SJSA1 (cell line): ENCODE measurements at places on chromosomes 3 and 15. TPM values are rescaled to one million over a fixed set of nuclear protein-coding genes. Genes with fewer than 3 reads are reported as not detected.

The SLC15A2 gene
- total RNA-seq, result not detected in 2 replicates

The MAGEL2 gene
- not detected in 2 replicates for total RNA-seq

GRCh38 chr3:36444909-36445308 is 64.6 kb downstream of the STAC start:
- no peak for DNase-seq

The LRRC34 gene
- total RNA-seq, result not detected in 2 replicates

The GOLGA6D gene
- not detected in 2 replicates for total RNA-seq

- DNase-seq, result no peak
Measured at GRCh38 chr3:150850191-150850590, 55.0 kb downstream of the MINDY4B start.

DNA sequence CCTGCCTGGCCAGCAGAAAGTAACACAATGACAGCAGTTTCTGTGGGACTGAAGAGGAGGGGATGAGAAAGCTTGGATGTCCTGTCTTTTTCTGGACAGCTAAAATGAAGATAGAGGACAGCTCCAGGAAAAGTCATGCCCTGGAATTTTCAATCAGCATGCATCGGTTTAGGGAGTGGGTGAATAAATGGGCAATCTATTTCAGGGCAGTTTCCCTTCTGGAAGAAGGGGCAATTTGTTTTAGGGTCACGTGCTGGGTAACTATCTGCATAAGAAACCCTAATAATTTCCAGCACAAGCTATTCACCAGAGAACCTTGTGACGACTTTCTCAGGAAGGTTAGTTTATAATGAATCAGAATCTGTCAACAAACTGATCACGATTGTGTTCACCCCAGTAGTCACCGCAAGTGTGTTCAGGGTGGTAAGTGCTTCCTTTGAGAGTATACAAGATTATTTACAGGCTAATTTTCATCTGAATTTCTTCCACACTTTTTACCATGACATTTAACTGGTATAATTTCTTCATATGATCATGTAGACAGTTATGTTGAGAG is 318.0 kb upstream of the GBE1 start:
- no peak for DNase-seq

DNA sequence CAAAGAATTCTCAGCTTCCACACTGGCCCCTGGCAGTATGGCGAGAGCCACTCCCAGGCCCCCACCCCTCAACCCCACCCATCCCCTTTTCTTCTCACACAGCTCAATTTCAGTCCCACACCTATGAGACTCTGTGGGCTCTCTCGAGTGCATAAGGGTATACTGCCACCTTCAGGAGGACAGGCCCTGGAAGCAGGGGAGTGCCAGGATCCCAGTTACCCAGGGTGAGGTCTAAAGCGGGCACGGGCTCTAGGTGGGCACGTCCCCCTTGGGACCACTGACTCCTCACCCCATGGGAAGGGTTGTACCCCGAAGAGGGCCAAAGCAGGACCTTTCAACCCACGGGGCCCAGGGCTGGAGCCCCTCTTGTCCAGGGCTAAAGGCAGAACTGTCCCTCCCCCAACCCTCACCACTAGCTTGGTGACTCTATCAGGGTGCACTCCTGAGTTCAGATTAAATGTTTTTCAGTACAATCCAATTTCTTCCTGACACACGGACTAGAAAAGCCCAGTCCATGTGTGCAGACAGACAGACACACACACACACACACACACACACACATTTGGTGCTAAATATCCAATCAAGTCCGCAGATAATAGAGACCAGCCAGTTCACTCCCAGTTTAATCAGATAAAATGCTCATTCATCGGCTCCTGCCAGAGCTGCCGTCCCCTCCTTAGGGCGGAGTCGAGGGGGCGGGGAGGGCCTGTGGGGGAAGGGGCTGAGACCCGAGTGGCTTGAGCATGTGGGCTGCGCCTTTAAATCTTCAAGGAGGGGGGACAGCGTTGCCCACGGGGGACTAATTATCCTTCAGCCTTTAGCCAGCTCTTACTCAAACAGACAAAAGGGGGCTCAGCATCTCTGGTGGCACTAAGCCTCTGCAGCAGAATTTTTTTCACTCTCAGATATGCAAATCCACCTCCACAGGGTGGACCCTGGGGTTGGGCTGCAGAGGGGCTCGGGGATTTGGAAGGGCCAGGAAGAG is 59.3 kb downstream of the CYP11A1 start:
- peak; percentile 33 for DNase-seq

- no peak for DNase-seq
Measured at GRCh38 chr3:56370991-56371775, 97.1 kb downstream of the ERC2 start.

GRCh38 chr15:44069489-44069888 is 125.6 kb downstream of the FRMD5 start:
- DNase-seq, result no peak

The SNX33 gene
- 4.8 and 6.1 TPM in 2 replicates for total RNA-seq

DNA sequence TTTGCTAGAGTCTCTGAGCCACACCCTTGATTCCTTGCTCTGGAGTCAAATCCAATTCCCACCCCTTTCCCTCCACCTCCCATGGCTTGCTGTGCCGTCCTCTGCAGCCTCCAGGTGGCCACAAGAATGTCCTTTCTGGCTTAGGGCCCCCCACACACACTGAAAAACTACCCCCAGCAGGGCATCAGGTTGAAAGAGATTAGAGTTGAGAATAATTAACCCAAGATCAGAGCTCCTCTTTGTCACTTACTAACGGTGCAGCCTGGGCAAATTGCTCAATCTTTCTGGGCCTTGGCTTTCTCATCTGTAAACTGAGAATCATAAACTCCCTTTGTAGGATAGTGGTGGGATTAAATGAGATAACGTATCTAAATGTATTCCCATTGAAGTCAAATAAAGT is 78.5 kb downstream of the MRPL46 start:
- DNase-seq, result no peak

DNA sequence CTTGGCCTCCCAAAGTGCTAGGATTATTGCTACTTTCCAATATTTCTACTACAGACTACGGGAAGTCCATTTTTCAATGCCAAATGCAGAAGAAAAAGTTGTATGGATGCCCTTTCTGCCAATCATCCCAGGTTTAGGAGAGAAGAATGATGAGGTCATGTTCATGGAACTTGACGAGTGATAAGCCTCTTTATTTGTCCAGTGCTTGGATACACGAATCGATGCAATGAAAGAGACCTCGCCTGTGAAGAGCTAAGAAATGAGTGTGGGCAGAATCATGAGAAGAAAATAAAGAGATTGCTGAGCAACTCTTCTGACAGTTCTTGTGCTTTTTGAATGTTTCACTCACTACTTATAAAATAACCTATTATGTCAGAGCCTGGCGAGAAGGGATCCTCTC is 996 bp upstream of the SLC28A1 start:
- DNase-seq, result no peak

DNA sequence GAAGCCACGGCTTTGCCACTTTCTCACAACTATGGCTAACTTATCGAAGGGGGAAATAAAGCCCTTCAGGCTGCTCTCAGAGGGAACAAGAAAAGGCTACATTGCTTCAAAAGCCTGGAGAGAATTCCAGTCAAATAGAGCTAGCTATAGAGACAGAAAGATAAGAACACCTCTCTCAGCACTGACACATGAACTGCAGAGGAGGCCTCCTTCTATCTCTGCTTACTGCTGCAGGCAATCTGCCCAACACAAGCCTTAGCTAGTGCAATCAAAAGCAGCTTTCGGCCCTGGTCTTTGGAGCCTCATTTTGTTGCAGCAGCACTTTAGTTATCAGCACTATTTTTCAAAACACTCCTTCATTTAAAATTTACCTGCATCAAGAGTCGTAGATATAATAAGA is 118.4 kb upstream of the ROBO1 start:
- DNase-seq, result no peak

DNA sequence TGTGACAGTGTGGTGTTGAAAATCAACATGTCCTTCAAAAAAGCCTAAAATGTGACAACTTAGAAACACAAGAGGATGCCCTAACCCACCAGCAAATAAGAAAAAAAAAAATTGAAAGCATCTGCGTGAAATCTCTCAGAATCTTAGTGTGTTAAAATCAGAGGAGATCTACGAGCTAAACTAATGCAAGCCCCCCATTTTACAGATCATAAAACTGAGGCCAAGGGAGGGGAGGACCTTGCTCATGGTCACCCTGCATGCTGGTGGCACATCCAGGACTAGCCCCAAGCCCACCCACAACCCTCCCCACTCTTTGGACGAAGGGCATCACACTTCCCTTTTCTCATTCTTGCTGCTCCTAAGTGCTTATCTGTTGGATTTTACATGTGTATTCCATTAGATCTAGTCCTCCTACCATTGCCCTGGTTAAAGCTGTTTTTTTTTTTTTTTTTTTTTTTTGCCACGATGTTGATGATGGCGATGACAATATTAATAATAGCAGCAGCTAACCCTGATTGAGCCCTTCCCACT is 29.1 kb upstream of the NOX5 start:
- no peak for DNase-seq

The FBXL22 gene
- total RNA-seq, result 0.18 and 2.1 TPM in 2 replicates

The PCYT1A gene
- 63.7 and 84.6 TPM in 2 replicates for total RNA-seq

- DNase-seq, result no peak
Measured at GRCh38 chr3:152260026-152260425, 8.7 kb upstream of the MBNL1 start.

DNA sequence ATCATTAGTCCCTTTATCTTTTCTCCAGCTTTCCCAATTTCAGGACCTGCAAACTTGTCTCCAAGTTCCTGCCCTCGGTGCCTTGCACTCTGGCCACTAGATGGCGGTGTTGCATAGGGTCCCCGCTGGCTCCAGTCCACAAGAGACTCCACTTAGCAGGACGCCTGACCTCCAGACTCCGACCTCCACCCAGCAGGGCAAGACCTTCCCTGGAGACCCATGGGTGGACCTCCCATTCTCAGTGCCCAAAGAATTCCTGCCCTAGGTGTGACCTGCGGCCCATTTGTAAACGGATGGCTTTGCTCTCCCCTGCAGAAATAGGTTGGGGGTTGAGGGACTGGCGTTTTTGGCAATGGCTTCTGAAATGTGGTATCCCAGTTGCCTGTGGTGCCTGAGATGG is 82.6 kb downstream of the LSM3 start:
- peak; percentile 64 for DNase-seq

GRCh38 chr3:39011191-39011736 is 40.5 kb downstream of the SCN11A start:
- no peak for DNase-seq

- DNase-seq, result no peak
Measured at GRCh38 chr3:50524746-50525145, 21.3 kb upstream of the CACNA2D2 start.

The ZBBX gene
- total RNA-seq, result not detected in 2 replicates

DNA sequence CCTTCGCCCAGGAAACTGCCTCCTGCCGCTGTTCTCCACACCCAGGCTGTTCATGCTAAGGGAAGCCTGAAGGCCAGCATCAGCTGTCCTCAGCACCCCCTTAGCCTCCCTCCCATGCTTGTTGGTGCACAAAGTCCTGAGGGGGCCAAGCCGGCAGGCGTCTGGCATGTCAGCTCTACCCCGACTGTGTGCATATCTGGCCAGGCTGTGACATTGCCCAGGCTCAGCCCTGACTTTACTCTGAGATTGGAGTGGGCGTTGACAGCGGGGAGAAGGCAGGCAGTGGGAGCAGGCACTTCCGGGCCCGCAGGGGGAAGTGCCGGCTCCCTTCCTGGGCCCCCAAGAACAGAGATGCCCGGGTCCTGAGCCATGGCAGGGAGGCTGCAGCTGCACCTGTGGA is 492.2 kb downstream of the AGBL1 start:
- DNase-seq, result no peak

- no peak for DNase-seq
Measured at GRCh38 chr3:168383573-168383972, 287.8 kb upstream of the GOLIM4 start.

The PRKCD gene
- 0.03 and 1.00 TPM in 2 replicates for total RNA-seq

The GRM2 gene
- 0.03 TPM in 1 of 2 replicates, not detected in the other for total RNA-seq

GRCh38 chr15:59154243-59154642 is 49.3 kb downstream of the CCNB2 start:
- no peak for DNase-seq

DNA sequence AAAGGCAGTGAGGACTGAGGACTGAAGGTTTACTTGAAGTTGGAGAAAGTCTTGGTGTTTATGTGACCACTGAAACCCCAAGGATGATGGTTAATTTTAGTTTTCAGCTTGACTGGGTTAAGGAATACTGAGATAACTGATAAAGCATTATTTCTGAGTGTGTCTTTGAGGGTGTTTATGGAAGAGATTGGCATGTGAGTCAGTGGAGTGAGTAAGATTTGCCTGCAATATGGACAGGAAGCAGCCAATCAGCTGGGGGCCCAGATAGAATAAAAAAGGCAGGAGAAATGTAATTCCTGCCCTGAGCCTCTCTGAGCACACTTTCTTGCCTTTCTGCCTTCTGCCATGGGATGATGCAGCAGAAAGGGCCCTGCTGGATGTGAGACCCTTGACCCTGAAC is 92.4 kb downstream of the KBTBD8 start:
- no peak for DNase-seq

The LYZL4 gene
- total RNA-seq, result not detected in 2 replicates

DNA sequence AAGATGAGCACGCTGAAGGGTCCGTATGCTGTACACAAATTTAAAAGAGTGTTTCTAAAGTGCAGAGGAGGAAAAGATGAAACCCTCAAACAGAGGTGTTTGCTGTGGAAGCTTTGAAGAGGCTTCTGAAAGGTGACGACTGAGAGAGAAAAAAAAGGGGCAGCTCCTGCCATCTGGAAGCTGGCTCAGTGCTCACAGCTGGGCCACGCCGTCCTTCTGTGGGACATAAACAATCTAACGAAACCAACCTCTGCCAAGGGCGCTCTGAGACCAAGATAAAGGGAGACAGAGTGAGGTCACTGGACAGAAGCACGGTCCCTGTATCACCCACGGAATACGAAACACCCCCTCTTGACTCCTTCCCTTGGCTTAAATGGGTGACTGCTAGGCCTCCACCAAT is 96.3 kb upstream of the SLC6A6 start:
- DNase-seq, result no peak

DNA sequence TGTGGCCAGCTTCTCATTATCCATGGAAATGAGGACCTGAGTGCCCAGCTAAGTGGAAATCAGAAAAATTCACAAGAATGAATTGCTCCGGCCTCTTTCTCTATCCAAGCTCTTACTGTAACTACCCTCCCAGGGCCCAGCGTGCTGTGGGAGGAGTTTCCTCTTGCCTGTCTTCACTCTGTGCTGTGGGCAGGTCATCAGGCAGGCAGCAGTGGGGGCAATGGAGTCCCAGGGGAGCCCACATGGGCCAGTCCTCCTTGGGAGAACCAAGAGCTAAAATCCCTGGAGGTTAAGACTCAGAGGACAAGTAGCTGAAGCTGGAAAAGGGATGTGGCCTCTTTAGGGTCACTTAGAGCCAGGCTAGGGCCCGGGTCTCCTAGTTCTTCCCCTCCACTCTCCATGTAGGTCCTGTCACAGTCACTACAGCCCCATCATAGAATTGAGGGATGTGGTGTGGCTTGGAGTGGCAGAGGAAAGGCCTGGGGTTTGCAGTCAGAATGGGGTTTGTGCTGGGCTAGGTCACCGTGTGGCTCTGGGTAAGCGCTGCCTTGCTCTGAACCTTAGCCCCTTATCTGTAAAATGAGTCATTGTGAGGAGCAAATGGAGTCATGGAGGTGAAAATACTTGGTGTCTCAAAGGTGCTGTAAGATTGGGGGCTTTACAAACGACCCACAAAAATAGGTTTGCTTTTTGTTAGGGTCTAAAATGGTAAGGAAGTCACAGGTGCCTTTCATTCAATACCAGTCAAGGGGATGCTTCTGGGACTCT is 3.7 kb downstream of the GASK1A start:
- no peak for DNase-seq
